Stimulated activated CD8-positive, alpha-beta memory T cell treated with anti-CD3 and anti-CD28 coated beads, Interleukin-7, amount 100 ng/mL, for 1 hour (primary cell): ENCODE measurements at places on chromosomes 11 and 22.

DNA sequence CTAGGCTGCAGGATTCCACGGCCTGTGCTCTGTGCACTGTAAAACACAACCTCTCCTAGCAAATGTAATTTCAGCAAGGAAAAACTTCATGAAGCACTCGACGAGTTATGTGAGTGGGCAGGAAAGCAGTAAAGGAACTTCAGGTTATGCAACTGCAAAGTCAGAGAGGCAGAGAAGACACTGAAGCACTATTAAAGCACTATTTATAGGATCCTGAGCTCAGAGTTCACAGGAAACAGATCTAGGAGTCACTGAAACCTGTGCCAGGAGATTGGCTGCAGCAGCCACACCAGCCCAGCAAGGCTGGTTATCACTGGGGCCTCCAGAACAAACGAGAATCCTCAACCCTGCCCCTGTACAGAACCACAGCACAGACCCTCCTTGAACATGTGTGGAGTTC lies 2.5 kb downstream of the SMIM35 start:
- DNase-seq: no peak

- DNase-seq: no peak
These were observed 45.5 kb downstream of the NRXN2 start for GRCh38 chr11:64677441-64678023.

DNA sequence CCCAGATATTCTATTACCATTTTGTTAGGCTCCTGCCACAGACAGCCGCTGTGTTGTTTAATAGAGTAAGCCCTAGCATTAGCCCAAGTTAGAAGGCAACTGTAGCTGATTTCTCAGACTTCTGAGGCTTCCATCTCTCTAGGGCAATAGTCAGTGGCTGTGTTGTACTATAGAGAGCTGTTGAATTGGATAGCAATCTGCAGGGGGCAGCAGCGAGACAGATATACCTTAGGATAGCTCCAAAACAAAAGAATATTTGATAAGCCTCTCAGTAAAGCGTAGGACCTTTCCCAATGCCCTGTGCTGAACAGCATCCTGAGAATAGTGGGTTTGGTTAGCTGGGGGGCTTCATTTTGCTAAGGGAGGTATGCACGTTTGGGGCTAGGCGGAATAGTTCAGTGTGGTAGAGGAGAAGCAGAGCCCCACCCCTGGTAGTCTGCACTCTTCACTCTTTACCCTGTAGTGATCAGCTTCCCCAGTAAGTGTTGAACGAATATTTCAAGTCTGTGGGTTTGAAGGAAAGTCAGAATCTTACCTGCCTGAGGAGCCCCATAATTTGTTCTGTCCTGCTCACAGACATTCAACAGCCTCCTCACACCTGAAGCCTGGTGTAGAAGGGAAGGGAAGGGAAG lies 515.1 kb downstream of the INSC start:
- no peak for DNase-seq

DNA sequence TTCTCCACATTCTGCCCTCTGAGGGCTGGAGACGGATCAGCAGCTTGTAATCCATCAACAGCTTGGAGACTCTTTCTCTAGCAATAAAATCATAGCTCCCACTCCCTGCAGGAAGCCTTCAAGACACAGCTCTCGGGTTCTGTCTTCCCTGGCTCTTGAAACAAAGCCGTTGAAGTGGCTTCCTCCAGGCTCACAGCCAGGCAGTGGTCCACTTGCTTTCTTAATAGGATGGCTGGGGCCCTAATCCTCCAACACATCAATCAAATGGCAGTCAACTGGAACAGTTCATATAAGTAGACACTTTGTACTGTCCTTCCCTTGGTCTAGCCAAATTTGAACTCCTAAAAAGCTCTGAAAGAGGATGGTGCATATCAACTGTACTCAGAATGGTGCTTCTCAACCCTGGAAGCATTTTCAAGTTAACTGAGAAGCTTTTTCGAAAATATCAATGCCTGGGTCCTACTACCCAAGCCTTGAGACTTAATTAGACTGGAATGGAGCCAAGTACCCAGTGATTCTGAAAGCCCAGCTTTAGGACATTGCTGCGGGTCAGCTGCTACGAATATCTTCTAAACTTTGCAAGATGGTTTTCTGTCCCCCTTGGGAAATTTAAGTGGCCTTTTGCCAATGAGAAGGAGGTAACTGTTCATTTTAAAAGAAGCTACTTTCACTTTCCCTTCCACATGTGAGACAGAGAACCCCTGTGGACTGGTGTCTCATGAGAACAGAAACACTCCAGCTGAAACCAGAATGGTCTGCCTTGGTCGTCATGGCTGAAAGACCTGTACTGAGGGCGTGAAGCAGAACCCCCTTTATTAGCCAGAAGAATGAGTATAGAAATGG lies 74.7 kb downstream of the SC5D start:
- no peak for DNase-seq

- DNase-seq: no peak
These were observed 95.1 kb upstream of the PLET1 start for GRCh38 chr11:112355726-112356125.

DNA sequence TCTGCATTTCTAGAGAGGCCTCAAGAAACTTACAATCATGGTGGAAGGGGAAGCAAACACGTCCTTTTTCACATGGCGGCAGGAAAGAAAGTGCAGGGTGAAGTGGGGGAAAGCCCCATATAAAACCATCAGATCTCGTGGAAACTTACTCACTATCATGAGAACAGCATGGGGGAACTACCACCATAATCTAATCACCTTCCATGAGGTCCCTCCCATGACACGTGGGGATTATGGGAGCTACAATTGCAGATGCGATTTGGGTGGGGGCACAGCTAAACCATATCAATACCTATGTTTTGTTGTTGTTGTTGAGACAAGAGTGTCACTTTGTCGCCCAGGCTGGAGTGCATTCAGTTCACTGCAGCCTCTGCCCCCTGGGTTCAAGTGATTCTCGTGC lies 29.9 kb downstream of the SFI1 start:
- no peak for DNase-seq

- no peak for DNase-seq
These were observed 19.1 kb downstream of the LRP5 start for GRCh38 chr11:68331338-68331947.

- no peak for DNase-seq
These were observed 28.1 kb downstream of the BRD1 start for GRCh38 chr22:49799431-49800075.

GRCh38 chr11:104279587-104279986 lies 115.6 kb upstream of the PDGFD start:
- DNase-seq: no peak

GRCh38 chr11:111934306-111934705 lies 2.8 kb upstream of the DIXDC1 start:
- no peak for DNase-seq

GRCh38 chr11:61477727-61478148 lies 30.8 kb upstream of the LRRC10B start:
- DNase-seq: peak; percentile 21

- no peak for DNase-seq
These were observed 502.9 kb downstream of the BRD1 start for GRCh38 chr22:49324527-49325491.

GRCh38 chr11:95715777-95716241 lies 73.8 kb downstream of the FAM76B start:
- no peak for DNase-seq

DNA sequence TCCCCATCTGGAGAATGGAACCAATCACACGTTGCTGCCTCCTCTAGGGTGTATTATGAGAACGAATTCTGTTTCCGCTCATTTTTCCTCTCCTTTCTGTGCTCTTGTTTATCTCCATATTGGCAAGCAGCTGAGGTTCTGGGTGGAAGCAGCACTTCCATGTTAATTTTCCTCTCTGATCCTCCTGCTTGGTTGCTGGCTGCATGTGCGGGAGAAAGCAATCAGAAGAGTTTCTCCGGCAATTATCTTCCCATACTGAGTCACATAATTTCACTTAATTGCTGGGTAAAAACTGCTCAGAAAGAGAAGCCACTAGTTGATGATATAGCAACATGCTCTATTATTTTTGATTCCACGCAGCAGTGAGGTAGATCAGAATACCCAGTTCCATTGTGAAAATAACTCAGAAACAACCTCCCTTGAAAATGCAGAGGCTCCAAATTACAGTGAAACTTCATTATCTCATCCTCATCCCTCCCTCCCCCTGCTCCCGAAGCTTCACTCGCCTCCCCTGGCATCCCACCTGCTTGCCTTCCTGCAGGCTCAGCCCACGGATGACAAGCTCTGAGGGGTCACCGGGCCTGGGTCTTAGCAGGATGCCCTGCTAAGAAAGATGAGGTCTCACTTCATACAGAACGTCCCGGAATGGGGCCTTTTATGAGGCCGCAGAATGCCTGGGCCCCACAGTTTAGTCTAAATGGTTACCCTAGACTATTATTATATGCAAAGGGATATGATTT lies 20.4 kb downstream of the FXYD6 start:
- no peak for DNase-seq

DNA sequence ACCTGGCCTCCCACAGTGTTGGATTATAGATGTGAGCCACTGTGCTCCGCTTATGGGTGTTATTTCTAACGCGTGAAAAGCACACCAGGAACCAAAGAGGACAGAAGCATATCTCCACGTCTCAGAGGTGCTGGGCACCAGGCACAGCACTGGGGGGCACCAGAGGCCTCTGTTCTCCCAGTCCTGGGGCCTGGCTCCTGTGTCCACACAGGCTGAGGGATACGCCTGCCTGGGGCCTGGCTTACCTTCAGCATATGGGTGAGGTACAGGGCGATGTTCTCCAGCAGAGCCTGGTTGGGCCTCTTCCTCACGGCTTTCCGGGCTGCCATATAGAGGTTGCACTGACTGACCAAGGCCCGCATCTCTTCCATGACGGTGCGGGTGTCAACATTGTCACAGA lies 24.7 kb upstream of the NAP1L4 start:
- DNase-seq: no peak

GRCh38 chr11:120682866-120683265 lies 171.3 kb downstream of the GRIK4 start:
- no peak for DNase-seq

DNA sequence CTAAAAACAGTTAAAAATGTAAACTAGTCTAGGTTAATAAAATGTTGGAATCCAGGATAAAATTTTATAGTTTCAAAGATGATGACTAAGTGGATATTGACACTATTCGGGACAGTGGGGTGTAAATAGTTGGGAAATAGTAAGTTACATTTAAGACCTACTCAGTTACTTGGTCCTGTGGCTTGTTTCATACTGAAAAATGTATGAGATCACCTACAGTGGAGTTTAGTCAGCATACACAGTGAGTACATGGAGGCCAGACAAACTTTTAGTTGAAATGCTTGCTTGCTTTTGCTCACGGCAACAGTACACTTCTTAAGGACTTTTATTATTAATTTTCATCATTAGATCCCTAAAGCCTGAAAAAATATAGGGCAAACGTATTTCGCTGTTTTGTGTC lies 16.1 kb downstream of the TRIM22 start:
- no peak for DNase-seq

DNA sequence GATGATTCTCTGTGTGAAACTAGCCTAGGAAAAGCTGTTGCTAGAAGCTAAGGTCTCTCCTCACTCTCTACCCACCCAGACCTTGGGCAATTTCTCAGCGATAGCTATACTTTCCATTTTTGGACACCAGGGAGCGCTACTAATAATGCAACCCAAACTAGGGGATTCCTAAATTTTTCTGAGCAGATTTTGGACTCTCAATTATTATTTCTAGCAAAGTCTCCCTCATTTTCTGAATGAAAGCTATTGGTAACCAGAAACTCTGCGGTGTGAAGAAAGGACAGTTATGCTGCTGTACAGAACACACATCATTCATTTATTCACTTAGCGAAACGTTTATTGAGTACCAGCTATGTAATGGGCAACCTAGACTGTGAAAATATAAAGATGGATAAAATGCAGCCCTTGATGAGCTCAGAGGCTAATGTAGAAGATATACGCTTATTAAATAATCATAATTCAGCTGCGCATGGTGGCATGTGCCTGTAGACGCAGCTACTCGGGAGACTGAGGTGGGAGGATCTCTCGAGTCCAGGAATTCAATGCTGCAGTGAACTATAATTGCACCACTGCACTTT lies 6.1 kb upstream of the STIM1 start:
- no peak for DNase-seq

- no peak for DNase-seq
These were observed 4.1 kb downstream of the SLC22A25 start for GRCh38 chr11:63239254-63239653.

DNA sequence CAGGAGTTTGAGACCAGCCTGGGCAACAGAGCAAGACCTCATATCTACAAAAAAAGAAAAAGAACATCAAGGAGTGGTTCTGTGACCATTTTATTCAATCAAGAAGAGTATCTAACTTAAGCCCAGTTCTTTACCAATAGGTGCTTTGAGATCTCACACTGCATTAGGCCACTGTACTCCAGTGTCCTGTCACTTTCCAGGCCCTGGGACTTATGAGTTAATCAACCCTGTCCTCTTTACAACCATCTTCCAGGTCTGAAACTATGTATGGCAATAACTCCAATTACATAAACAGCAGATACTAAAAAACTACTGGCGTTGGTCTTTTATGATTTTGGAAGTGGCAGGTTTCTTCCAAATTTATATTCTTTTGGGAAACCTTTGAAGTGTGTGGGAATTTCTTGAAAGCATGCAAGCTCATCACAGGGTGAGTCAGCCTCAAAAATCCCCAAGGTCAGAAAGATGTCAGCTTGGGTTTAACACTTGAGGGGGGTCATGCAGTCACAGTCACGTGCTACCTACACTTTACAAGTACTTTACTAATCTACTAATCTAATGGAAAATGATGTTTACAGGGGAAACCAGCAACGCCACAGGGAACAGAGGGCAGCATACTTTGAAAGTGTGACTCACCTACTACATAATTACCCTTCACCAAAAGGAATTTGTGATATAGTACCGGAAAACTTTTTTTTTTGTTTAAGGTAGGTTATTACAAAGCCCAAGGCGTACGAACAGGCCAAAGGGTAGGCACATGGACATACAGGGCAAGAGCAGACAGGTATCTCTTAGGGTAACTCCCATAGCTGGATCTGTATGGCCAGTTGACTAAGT lies 15.6 kb downstream of the PISD start:
- DNase-seq: no peak

GRCh38 chr11:65100674-65101350 lies 4.8 kb downstream of the VPS51 start:
- no peak for DNase-seq

- DNase-seq: no peak
These were observed 46.7 kb downstream of the MEI1 start for GRCh38 chr22:41745968-41746367.

- no peak for DNase-seq
These were observed 20.7 kb upstream of the SCUBE2 start for GRCh38 chr11:9112075-9112474.
